ENCODE measurements at places on chromosomes 12 and 14. TPM values are rescaled to one million over a fixed set of nuclear protein-coding genes. Genes with fewer than 3 reads are reported as not detected.

Gene MYF5
- total RNA-seq = not detected

Gene OR10A7
- not detected for total RNA-seq

Gene GLT1D1
- not detected for total RNA-seq

Gene TUBA1A
- 443 TPM for total RNA-seq

Gene TMEM229B
- 3.6 TPM for total RNA-seq

Gene CTSG
- total RNA-seq = not detected

Gene PLCZ1
- total RNA-seq = not detected

Gene SIRT4
- total RNA-seq = 1.1 TPM

Gene TAS2R9
- not detected for total RNA-seq

Gene KRT75
- not detected for total RNA-seq

Gene TSPAN11
- not detected for total RNA-seq

Gene VSIG10
- 4.9 TPM for total RNA-seq

Gene PKP2
- 17.2 TPM for total RNA-seq

Gene AQP5
- 6.5 TPM for total RNA-seq

Gene IGF1
- not detected for total RNA-seq

Gene TBX5
- 0.90 TPM for total RNA-seq

Gene CLEC6A
- total RNA-seq = not detected

Gene CALM1
- total RNA-seq = 230 TPM

Gene MYO1H
- not detected for total RNA-seq

Gene ABHD12B
- total RNA-seq = not detected

All from cardiac atrium fibroblast (primary cell).